ENCODE measurements at places on chromosomes 13 and 19. TPM values are rescaled to one million over a fixed set of nuclear protein-coding genes. Genes with fewer than 3 reads are reported as not detected.

GRCh38 chr19:11405846-11406643 lies 13.1 kb downstream of the RGL3 start:
- DNase-seq = peak; percentile 88

DNA sequence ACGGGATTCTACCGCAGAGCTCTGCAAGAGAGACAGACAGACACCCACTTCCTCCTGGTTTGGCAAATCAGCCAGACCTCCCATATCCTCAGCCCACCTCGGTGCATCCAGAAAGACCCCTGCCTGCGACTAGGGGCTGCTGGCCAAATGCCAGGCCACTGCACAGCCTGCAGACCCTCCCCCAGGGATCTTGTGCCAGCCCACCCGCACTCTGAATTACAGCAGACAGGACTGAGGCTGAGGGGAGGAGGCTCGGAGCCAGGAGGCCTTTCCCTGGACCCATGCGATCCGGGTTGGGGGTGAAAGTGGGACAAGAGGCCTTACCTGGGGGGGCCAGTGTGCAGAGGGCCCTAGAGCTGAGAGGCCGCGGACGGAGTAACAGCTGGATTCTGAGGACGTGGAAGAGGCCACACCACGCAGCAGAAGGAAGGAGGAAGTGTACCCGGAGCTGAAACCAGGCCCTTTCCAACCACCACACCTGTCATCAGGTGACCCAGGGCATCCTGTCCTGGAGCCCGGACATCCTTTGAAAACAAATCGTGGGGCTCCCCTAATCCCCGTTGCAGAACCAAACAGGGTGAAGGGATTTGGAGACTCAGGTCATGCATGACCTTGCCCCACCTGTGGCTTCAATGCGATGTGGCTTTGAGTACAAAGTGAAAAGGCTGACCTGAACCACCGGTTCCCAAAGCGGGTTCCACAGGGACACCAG lies 993 bp downstream of the FUT6 start:
- no peak for DNase-seq

OR7A5 gene
- not detected for total RNA-seq

- peak; percentile 22 for DNase-seq
Observed at GRCh38 chr19:33150852-33151518, 19.1 kb downstream of the WDR88 start.

- peak; percentile 63 for DNase-seq
Observed at GRCh38 chr19:11191273-11191755, 6.0 kb downstream of the KANK2 start.

SPART gene
- 62.6 TPM for total RNA-seq

URAD gene
- total RNA-seq = not detected

ZNF560 gene
- not detected for total RNA-seq

DNA sequence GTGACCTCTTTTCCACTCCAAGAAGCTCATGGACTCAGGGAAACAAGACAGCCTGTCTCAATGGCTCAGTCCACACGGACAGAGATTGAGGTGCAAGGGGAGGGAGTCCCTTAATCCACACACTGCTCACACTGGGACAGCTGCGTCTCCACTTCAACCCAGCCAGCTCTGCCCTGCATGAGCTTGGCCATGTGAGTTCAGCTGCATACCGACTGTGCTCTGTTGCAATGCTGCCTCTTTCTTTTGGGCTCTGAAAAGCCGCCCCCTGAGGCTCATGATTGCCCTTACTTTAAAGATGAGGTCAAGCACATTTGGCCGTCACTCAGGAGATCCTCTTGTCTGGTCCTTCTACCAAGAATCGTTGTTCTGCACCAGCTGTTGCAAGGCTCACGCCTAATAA lies 64.8 kb upstream of the KCTD15 start:
- no peak for DNase-seq

DNA sequence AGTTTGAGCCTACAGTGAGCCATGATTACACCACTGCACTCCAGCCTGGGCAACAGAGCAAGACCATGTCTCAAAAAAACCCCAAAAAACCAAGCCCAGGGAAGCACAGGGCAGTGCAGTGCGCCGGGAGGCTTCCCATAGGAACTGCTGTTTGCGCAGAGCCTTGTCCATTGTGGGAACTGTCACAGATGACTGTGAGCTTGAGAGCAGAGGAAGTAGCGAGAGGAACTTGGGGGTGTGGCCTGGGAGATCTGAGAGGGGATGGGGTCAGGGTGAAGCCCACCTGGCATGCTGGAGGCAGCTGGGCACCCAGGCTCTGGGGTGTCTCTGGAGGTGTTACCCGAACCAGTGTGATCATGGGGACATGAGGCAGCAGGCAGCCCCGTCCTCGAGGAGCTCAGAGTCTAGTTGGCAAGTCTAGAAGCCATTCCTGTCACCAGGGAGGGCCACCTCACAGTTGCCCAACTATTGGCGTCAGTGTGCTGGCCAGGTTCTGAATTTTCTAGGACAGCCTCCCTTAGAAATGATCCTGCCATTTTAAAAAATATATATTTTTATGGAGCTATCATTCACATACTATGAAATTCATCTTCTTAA lies 10.4 kb downstream of the KDM4B start:
- DNase-seq = no peak

SPTBN4 gene
- 0.93 TPM for total RNA-seq

DNA sequence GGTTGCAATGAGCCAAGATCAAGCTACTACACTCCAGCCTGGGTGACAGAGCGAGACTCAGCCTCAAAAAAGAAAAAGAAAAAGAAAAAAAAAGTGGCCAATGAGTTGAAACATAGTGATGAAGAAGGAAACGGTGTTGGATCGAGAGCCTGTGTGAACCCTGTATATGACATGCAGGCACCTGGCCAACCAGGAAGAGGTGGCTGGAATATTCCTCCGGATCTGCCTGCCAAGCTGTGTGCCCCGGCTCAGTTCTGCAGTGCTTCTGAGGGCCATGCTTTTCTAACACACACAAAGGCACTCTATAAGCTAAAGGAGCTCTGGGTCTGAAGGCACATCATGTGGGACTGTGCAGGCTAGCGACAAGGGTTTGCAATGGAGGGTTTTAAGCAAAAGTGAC lies 3.7 kb upstream of the ZNF444 start:
- no peak for DNase-seq

All from endodermal cell (in vitro differentiated cells).